Nasal cavity respiratory epithelium epithelial cell of viscerocranial mucosa (primary cell): ENCODE measurements at places on chromosomes 2 and 18. TPM values are rescaled to one million over a fixed set of nuclear protein-coding genes. Genes with fewer than 3 reads are reported as not detected.

The L3MBTL4 gene
- total RNA-seq = 1.4 and 8.0 TPM in 2 replicates

The INHBB gene
- total RNA-seq = 0.21 and 0.34 TPM in 2 replicates

The SP5 gene
- not detected in 2 replicates for total RNA-seq

The MDH1 gene
- 113 and 147 TPM in 2 replicates for total RNA-seq

The GAREM2 gene
- total RNA-seq = 0.34 and 0.50 TPM in 2 replicates

The UNC80 gene
- under 0.01 and 0.21 TPM in 2 replicates for total RNA-seq

The CAPN14 gene
- 1.4 and 6.1 TPM in 2 replicates for total RNA-seq

The TUBA3E gene
- not detected in 2 replicates for total RNA-seq

The PDE6D gene
- 11.7 and 14.0 TPM in 2 replicates for total RNA-seq

The CSRNP3 gene
- total RNA-seq = 0.34 and 1.5 TPM in 2 replicates

The CRYGD gene
- not detected in 2 replicates for total RNA-seq

The ATOH8 gene
- total RNA-seq = 0.07 TPM in 1 of 2 replicates, not detected in the other

The TMEM169 gene
- total RNA-seq = 0.14 and 0.34 TPM in 2 replicates

The DYNAP gene
- not detected in 2 replicates for total RNA-seq

The NTSR2 gene
- not detected in 2 replicates for total RNA-seq

The ALPP gene
- under 0.01 TPM in 1 of 2 replicates, not detected in the other for total RNA-seq

The SCG2 gene
- total RNA-seq = under 0.01 and 0.28 TPM in 2 replicates

The GREB1L gene
- 0.34 and 1.6 TPM in 2 replicates for total RNA-seq

The AMER3 gene
- not detected in 2 replicates for total RNA-seq

The CDKL4 gene
- 0.34 and 0.57 TPM in 2 replicates for total RNA-seq

The NCL gene
- 193 and 566 TPM in 2 replicates for total RNA-seq

The RFX8 gene
- total RNA-seq = not detected in 2 replicates

The ZAP70 gene
- 0.07 TPM in 1 of 2 replicates, not detected in the other for total RNA-seq

The CCBE1 gene
- total RNA-seq = 0.28 and 2.1 TPM in 2 replicates

The SPP2 gene
- not detected in 2 replicates for total RNA-seq

The ZNF519 gene
- total RNA-seq = 1.0 and 2.3 TPM in 2 replicates

The GYPC gene
- under 0.01 and 2.8 TPM in 2 replicates for total RNA-seq

The EML6 gene
- total RNA-seq = 1.7 and 1.9 TPM in 2 replicates

The ALMS1 gene
- total RNA-seq = 9.6 and 18.9 TPM in 2 replicates

The SPDYA gene
- 0.68 and 2.1 TPM in 2 replicates for total RNA-seq

The EIF5B gene
- total RNA-seq = 24.3 and 58.0 TPM in 2 replicates

The ACKR3 gene
- total RNA-seq = 3.8 and 37.9 TPM in 2 replicates

The IL1RN gene
- total RNA-seq = 53.7 and 106 TPM in 2 replicates

The UGT1A8 gene
- total RNA-seq = under 0.01 and 0.14 TPM in 2 replicates

The LRRTM1 gene
- not detected in 2 replicates for total RNA-seq

The FTCDNL1 gene
- 2.3 and 2.7 TPM in 2 replicates for total RNA-seq

The KYNU gene
- 11.6 and 61.0 TPM in 2 replicates for total RNA-seq

The HMSD gene
- total RNA-seq = under 0.01 TPM in 1 of 2 replicates, not detected in the other
